ENCODE measurements at places on chromosomes 12 and 14. TPM values are rescaled to one million over a fixed set of nuclear protein-coding genes. Genes with fewer than 3 reads are reported as not detected.

DNA sequence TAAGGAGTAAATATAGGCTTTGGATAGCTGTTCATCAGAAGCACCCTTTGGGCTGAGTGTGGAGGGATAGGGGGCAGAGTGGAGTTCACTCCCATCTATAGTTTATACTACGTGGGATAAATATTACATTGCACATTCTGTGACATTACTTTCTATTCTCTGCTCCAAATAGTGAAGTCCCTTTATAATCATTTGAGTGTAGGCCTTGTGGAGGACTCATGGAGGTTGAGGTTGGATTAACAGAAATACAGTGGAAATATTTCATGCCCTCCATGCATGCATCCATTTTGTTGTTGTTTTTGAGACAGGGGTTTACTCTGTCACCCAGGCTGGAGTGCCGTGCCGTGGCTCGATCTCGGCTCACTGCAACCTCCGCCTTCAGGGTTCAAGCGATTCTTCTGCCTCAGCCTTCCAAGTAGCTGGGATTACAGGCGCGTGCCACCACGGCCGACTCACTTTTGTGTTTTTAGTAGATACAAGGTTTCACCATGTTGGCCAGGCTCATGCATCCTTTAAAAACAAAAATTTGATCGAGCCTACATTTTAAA is 1.4 kb downstream of the CHPT1 start:
- peak; percentile 25 for DNase-seq

The ORAI1 gene
- total RNA-seq, result 13.4 TPM

GRCh38 chr14:50776522-50776921 is 54.4 kb downstream of the NIN start:
- DNase-seq, result no peak

DNA sequence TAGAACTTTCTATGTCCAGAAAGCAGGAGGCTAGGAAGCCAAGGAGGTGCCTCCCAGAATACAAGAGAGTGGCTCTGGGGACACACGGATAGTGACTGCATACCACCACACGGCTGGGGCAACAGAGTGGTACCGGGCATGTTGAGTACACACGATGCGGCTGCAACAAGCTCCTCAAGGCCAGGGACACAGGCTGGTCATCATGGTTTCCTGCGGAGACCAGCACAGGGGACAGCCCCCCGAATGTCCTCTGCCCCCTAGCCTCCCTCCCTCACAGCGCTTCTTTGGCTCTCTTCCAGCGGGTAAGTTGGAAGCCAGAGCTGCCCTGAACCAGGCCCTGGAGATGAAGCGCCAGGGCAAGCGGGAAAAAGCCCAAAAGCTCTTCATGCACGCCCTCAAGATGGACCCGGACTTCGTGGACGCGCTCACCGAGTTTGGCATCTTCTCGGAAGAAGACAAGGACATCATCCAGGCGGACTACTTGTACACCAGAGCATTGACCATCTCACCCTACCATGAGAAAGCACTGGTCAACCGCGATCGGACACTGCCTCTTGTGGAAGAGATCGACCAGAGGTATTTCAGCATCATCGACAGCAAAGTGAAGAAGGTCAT is 3.1 kb downstream of the FICD start:
- no peak for DNase-seq

- DNase-seq, result no peak
Measured at GRCh38 chr12:1989111-1989510, 15.1 kb downstream of the DCP1B start.

Data from fibroblast of the aortic adventitia (primary cell).